ENCODE measurements at places on chromosomes 5 and 9. TPM values are rescaled to one million over a fixed set of nuclear protein-coding genes. Genes with fewer than 3 reads are reported as not detected.

The ADGRD2 gene
- total RNA-seq: not detected

The DAB2 gene
- 75.1 TPM for total RNA-seq

The UGT3A1 gene
- total RNA-seq: not detected

The CCL27 gene
- total RNA-seq: not detected

The IFNA8 gene
- total RNA-seq: not detected

The FBXL17 gene
- 25.6 TPM for total RNA-seq

The FAM153A gene
- total RNA-seq: 0.49 TPM

The PCDHGB7 gene
- 4.5 TPM for total RNA-seq

The CTXN3 gene
- not detected for total RNA-seq

The OR13C4 gene
- total RNA-seq: not detected

The C1QTNF2 gene
- total RNA-seq: 1.5 TPM

The CARD9 gene
- 2.2 TPM for total RNA-seq

The TPPP gene
- total RNA-seq: 2.2 TPM

The CYLC2 gene
- not detected for total RNA-seq

The PAPPA gene
- 2.5 TPM for total RNA-seq

The PRDM9 gene
- not detected for total RNA-seq

DNA sequence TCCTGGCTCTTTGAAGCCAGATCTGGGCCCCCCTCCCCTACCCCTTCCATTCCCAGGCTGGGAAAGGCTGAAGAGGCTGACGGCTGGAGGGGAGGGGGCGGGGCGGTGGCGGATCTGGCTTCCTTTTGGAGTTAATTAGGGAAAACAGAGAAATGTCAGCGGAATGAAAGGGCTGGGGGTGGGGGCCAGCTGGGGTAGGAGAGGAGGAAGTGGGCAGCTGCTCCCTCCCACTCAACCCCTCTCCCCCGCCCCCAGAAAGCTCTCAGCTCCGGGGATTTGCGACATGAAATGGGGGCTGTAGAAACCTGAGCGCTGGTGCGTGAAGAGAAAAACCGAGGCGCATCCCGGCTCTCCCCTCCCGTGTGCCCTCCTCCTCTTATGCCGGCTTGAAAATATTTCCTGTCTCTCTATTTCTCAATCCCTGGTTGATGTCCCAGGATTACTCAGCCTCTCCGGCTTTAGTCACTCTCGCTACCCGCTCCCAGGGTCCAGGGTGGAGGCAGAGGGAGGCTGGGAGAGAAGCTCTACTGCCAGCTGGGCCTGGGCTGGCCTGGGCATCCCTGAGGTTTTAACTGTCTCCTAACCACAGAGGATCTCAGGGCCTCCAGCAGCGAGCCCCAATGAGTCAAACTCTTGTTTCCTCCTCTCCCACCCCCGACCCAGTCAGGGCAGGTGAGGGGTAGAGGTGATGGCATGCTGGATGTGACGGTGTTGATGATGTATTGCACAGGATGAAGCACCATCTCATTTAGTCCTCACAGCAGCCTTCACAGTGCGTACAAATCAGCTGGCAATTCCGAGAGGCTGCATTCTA, 20.1 kb downstream of the PCDHGC5 start:
- DNase-seq: peak; percentile 24

GRCh38 chr9:112784020-112784785, 33.6 kb downstream of the SNX30 start:
- DNase-seq: no peak

GRCh38 chr5:9782826-9783560, 152.8 kb upstream of the TAS2R1 start:
- DNase-seq: no peak

DNA sequence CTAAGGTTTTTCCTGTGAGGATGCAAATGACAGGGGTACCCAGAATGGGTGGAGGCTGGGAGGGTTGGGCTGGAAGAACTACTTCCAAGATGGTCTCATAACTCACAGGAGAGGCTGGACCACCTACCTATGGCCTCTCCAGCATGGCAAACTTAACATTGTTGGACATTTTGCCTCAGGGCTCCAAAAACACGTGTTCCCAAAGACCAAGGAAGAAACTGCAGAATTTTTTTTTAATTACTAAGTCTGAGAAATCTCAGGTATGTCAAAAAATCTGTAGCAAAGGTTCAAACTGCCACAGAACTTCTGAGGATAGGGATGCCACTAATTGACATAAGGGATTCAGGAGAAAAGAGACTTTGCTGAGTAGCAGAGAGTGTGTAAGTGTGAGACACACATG, 270.8 kb downstream of the NNT start:
- no peak for DNase-seq

- no peak for DNase-seq
These were observed 369.6 kb upstream of the GRAMD2B start for GRCh38 chr5:126053630-126054029.

- no peak for DNase-seq
These were observed 47.2 kb downstream of the SYK start for GRCh38 chr9:90848866-90849265.

GRCh38 chr9:3823842-3824475, 298.2 kb upstream of the RFX3 start:
- DNase-seq: no peak

GRCh38 chr9:114888607-114889006, 41.8 kb downstream of the TNFSF8 start:
- no peak for DNase-seq

DNA sequence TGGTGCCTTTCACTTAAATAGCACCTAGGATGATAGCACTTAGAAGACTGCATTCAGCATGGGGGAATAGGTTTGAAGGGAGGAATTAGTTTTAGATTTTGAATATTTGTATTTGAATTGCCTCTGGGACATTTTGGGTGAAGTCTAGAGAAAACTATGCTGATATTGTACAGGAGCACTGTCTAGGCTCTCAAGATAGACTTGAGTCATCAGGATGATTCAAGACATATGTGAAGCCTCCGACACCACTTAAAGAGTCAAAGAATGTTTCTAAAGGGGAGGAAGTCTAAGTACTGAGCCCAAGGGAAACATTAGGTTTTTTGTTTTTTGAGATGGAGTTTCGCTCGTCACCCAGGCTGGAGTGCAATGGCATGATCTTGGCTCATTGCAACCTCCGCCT, 63.9 kb upstream of the CCDC180 start:
- DNase-seq: no peak

DNA sequence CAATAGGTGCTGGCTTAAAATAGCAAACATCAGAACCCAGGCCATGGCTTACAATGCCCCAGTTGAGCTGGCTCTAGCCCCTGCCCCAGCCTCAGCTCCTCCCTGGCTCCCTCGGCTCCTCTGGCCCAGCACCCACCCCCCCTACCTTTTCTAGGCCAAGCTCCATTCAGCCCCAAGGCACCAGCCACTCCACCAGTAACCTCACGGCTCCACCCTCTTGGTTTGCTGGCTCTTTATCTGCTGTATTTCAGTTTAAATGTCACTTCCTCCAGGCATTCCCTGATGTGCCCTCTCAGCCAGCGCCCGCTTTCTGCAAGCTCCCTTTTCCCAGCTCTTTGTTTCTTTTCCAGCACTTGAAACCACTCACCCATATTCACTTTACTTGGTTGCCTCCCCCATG, 10.6 kb downstream of the C1QTNF2 start:
- DNase-seq: peak; percentile 51

GRCh38 chr9:138038244-138038671, 160.7 kb downstream of the CACNA1B start:
- no peak for DNase-seq

GRCh38 chr9:113620377-113621161, 157.0 kb downstream of the RGS3 start:
- DNase-seq: peak; percentile 36

DNA sequence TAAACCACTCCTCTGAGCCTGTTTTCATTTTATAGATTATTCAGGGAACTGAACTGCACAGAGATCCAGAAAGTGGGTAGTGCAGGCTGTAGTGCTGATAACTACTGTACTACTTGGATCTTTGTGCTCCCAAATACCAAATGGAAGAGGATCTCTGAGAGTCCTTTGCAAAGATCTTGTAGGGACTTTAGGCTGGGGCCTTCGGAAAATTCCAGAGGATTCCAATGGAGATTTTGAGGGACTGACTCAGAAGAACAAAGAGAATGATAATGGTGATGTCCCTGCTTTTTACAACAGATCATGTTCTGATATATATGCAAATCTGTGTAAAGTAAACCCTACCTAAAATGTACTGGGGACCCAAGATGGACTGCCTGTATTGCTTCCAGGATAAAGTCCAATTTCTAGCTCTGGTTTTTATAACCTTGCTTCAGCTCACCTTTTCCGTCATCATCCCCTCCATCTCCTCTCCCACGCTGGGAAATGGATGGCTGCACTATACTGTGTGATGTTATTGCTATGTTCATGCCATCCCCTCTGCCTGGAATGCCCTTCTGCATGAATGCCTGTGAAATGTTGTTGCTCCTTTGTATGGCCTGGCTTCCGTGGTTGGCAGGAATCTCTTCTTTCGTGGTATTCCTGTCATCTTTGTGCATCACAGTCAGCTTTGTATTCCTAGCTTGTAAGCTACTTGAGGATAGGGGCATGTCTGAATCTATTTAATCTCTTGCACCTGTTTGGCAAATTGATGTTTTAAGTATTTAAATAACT, 9.7 kb upstream of the PSMD5 start:
- DNase-seq: no peak

GRCh38 chr5:90113108-90113507, 296.4 kb downstream of the CETN3 start:
- DNase-seq: no peak

GRCh38 chr5:110458313-110458712, 268.2 kb downstream of the TMEM232 start:
- DNase-seq: no peak

- DNase-seq: no peak
These were observed 183.0 kb upstream of the FTMT start for GRCh38 chr5:121668635-121669034.

GRCh38 chr5:32201122-32201753, 27.1 kb upstream of the GOLPH3 start:
- DNase-seq: no peak

DNA sequence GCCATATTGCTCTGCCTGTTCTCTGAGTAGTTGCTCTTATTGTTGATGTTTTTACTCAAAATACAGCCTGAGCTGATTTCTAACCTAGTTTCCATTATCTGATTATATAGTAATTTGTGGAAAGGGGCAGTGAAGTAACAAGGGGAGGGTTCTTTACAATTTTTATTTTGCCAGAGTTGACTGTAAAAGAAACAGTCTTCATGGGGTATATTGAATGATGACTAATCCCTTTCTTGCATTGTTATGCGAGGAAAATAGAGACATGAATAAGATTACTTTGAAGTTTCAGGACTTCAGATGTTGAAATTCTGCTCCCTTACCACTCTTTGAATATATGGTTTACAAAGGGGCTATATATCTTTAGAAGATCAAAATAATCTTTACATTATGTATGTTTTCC, 9.1 kb upstream of the LRRC70 start:
- DNase-seq: no peak

DNA sequence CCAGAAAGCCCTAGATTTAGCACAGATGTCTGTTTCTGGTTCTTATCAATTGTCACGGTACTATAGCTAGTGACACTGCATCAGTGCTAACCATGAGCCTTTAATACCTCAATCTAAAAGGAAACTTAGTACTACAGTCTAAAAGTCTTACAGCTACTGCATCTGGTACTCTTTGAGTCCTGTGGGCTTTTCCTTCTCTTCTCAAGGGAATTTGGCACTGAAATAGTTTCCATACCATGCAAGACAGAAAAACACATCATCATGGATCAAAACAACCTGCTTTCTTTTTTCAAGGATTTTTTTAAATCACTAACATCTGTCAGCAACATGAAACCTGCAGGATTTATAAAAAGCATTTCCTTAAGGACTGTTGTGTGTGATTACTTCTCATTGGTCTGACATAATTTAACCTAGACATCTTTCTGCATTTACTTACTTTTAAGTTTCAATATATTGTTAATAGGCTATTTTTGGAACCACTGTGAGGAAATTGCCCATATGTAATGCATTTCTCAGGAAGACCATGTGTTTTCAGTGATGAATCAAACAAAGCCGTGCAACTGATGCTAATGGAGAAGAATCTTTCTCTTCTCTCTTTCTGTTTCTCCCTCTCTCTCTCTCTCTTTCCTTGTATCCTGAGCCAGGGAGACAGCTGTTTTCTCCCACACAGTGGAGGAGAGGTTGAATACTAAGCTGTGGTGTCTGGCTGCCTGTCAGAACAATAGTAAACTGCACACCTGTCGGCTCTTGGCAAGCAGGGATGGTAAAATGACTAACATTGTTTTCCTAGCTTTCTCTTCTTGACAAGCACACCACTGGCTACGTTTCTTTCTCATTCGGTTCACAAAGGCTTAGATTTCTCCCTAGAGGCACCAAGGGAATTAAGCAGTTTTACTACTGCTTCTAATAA, 273.4 kb downstream of the CSNK1G3 start:
- no peak for DNase-seq

GRCh38 chr9:100590481-100590880, 12.6 kb downstream of the CAVIN4 start:
- no peak for DNase-seq

- DNase-seq: no peak
These were observed 753.2 kb upstream of the DMAC1 start for GRCh38 chr9:8552732-8553131.

- no peak for DNase-seq
These were observed 12.6 kb upstream of the PAX5 start for GRCh38 chr9:37046683-37047082.

DNA sequence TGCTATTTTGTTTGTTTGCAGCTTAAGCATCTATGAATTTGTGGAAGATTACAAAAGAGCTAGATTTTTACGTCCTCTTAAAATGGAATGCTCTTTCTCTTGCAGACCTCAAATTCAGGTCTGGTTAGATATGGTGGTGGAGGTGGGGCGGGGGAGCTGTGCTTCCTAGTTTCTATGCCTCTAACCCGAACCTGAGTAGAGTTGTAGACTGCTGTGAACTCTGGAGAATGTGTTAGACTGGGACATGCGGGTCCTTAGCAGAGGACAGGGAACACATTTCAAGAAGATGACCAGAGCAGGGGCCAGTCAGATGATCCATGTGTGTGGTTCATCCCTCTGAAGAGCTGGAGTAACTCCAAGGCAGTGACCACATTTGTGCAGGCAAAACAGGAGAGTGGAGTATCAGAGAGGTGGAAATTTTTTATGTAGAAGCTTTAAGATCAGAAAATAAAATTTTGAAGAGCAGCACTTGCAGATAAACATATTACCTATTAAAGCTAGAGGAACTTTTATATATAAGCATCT, 154.9 kb downstream of the FAM174A start:
- no peak for DNase-seq

DNA sequence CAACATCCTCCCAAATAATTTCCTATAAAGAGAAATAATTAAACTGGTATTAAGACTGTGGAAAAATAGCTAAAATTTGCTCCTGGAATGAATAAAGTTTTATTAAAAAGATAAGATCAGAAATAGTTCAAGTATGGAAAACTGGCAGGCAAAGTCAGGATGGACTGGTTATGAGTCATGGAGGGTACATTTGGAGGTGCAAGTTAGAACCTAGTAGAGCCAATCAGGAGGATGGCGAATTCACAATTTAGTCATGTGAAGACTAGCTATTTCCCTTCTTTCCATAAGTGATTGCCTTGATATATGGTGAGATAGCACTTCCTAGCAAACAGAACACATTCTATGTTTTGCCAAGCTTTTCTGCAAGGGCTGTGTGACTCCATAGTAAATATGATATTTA, 1303.5 kb downstream of the EFNA5 start:
- no peak for DNase-seq

GRCh38 chr5:67193439-67193807, 3.2 kb downstream of the CD180 start:
- no peak for DNase-seq
